ENCODE measurements at places on chromosomes 1 and 21.

DNA sequence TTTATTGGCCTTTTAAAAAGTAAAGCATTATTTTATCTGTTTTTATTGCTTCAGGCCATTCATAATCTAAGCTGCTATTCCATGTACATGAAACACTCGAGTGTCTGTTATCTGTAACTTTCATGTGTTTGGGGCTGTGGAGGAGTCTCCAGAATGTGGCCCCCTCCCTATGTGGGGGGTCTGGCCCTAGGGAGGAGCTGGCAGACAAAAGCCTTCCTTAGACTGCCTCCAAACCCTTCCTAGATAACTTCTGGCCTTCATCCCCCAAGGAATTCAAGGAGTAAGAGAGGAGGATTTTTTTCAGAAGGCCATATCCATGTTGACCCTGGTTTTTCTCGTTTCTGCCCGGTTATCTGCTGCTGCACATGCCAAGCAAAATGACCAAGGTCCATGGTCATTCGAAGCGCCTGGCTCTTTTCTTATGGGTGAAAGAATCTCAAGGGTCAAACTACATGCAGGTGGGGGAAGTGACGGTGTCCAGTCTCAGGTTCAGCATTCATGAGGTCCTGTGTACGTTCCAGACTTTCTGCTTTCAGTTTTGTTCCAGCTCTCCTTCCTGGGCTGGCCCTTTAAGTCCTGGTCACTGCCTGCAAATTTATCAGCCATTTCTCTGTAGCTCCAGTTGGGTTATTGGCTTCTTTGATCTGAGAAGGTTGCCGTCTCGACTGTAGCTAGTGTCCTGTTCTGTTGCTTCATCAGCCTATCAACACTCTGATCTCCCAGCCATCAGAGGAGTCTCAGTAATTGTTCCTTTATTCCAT is 8.3 kb downstream of the TENT5C start:
- no peak for DNase-seq

DNA sequence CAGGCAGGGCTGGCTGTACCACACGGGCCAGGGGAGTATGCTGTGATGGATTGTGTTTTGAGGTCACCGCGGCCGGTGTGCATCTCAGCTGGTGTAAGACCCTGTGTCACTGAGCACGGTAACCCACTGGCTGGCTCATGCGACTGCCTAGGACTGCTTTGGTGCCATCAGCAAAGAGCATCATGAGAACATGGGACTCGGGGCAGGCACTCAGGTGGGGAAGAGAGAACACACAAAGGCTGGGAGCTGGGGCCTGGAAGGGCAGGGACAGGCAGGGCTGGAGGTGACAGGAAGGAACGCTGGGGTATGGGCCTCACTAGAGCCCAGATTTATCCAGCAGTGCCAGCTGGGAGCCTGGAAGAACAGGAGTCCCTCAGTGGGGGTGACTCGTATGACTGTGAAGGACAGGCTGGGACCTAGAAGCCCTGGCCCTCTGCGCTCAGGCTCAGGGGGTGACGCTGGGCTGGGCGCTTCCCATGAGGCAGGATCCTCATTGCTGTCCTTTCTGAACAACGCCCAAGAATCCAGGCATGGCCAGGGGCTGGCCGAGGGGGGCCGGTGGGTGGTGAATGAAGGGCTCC is 210.4 kb upstream of the VAMP3 start:
- no peak for DNase-seq

DNA sequence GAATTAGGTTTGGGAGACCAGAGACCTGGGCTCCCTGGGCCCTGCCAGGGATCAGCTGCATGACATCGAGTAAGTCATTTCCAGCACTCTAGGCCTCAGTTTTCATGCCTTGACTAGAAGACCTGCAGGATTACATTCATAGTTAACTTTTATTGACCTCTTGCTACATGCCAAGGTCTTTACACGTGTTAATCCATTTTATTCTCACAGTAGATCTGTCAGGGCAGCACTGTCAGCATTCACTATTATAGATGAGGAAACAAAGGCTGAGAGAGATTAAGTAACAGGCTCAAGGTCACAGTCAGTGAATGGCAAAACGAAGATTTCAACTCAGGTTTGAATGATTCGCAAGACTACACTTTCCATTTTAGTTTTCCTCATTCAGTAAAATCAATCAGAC is 37.0 kb downstream of the PGM1 start:
- DNase-seq: no peak

DNA sequence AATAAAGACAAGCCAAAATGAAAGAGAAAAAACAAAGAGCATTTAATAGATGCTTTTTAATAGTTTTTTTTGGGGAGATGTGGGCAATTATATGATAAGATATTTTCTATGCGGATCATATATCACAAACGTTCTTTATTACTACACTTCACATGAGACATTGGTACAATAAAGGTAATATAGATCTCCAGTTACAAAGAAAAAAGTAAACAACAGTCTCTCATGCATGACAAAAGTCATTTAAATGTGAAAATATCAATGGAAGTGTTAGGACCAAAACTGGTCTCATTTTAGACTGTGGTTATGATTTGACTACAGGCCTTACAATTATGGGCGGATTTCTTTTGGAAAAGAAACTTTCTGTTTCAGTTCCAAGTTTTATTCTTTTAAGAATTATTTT is 687.0 kb downstream of the ADGRL2 start:
- DNase-seq: no peak

GRCh38 chr1:161119092-161119903 is 1.4 kb downstream of the NIT1 start:
- peak; percentile 42 for DNase-seq

DNA sequence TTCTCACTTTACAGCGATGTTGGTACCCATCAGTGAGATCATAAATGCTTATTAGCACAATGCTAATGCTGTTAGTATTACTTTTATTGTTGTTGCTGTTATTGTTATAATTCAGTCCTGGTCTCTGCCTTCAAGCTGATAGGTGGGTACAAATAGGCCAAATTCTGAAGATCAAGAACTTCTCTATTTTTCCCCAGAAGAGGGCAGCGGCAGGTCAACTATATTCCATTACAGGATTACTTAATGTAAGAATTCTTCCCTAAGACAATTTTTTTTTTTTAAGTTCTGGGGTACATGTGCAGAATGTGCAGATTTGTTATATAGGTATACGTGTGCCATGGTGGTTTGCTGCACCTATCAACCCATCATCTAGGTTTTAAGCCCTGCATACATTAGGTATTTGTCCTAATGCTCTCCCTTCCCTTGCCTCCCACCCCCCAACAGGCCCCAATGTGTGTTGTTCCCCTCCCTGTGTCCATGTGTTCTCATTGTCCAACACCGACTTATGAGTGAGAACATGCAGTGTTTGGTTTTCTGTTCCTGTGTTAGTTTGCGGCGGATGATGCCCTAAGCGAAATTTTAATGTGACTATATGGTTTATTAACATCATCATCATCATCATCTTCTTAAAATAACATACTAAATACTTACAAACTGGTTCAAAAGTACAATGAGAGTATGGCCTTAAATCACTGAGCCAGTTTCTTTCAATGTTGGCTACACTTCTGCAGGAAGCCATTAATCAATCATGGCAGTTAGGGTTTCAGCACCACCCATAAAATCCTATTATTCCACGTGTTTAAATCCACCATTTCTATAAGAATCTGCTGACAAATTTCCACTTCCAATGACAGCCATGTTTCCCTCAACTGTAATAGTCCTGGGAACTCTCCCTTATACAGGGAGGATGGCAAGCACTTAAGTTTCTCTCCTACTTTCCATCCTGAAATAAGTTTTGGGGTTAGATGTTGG is 19.2 kb downstream of the SLC19A2 start:
- DNase-seq: no peak

- DNase-seq: no peak
Observed at GRCh38 chr1:114080511-114081436, 72.9 kb downstream of the SYT6 start.

DNA sequence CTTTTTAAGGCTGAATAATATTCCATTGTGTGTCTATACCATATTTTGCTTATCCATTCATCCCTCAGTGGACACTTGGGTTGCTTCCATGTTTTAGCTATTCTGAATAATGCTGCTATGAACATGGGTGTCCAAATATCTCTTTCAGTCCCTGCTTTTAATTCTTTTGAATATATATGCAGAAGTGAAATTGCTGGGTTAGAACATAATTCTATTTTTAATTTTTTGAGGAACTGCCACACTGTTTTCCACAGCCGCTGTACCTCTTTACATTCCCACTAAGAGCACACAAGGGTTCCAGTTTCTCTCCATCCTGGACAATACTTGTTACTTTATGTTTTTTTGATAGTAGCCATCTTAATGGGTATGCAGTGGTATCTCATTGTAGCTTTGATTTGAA is 65.6 kb downstream of the RIMS3 start:
- no peak for DNase-seq

GRCh38 chr21:39332175-39332574 is 16.7 kb downstream of the HMGN1 start:
- DNase-seq: no peak

GRCh38 chr1:173212952-173213491 is 5.9 kb upstream of the TNFSF4 start:
- DNase-seq: no peak

GRCh38 chr1:213976665-213977485 is 10.9 kb upstream of the PROX1 start:
- no peak for DNase-seq

DNA sequence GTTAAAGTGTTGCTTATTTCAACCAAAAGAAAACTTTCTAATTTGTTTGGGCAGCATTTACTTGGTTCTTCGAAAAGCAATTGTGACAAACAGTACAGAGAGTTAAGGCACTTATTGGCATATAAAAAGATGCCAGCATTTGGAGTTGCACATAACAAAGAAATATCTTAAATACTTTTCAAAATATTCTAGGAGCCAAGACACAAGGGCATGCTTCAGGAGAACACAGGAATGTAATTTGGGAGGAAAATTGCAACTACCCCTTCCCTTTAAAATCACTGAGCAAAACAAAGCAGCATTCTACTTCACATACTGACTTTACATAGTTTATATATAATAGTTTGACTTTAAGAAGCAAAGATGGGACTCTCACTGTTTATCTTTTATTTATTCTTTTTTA is 4.6 kb upstream of the TIE1 start:
- no peak for DNase-seq

- DNase-seq: peak; percentile 71
Observed at GRCh38 chr1:183365676-183366075, 52.5 kb downstream of the NMNAT2 start.

GRCh38 chr1:107140703-107141490 is at the start of gene NTNG1:
TSS of gene NTNG1 (plus strand) at chr1:107141039.
- peak; percentile 26 for DNase-seq

GRCh38 chr1:194952171-194952570 is 1656.1 kb downstream of the KCNT2 start:
- DNase-seq: no peak
